ENCODE measurements at places on chromosomes 13 and 19.

DNA sequence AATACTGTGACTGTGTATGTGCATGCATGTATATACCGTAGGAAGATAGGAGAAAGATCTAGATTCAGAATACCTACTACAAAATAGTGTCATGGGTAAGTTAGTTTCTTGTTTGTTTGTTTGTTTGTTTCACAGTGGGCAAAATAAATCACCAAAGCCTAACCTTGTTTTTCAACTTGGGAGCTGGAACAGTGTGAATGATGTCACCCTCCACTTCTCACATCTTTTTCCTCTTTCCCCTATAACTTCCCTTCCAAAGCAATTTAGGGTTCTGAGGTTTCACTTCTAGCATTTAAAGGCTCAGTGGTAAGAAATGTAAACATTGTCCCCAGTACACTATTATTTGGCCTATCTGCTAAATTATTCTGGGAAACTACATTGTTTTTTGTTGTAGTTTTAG, 5.4 kb downstream of the KCTD4 start:
- no peak for DNase-seq

GRCh38 chr19:48448563-48448962, 2.8 kb downstream of the GRWD1 start:
- DNase-seq, result no peak

- DNase-seq, result no peak
These were observed 62.1 kb upstream of the FREM2 start for GRCh38 chr13:38624822-38625221.

DNA sequence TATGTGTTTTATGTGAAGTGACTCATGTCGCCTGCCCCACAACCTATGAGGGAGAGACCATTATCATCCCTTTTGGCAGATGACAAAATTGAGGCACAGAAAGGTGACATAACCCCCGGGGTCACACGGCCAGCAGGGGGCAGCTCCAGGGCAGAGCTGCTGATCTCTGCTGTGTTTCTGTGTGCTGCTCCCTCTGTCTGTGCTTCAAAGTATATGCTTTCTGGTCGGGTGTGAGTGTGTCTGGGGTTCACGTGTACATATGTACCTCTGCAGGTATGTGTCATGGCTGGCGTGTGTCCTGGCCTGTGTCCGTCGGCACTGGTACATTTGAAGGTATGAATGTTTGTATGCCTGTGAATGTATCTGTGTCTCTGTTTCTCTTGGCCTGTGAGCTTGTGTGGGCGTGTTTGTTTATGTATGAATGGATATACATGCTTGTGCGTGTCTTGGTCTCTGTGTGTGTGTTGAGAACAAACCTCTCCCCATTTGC, 7.1 kb downstream of the LIPE start:
- no peak for DNase-seq

DNA sequence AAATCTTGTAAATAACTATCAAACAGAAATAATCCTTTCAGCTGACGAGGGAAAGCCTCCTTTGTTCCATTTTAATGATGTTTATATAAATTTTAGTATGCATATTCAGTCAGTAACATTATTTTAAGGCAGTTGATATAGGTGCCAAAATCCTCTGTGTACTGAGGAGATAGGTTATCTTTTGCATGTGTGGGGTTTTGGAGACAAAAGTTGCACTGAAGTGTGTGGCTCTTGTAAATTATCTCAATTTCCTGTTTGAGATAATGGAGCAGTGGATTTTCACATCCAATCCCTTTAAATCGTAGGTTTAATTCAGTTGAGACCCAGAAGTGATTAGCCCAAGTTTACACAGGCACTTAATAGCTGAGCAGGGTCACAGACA, 106.6 kb downstream of the RGCC start:
- DNase-seq, result no peak

GRCh38 chr13:22412452-22412851, 741.6 kb downstream of the FGF9 start:
- no peak for DNase-seq

GRCh38 chr19:55373306-55373992, 3.2 kb upstream of the TMEM190 start:
- DNase-seq, result no peak

- DNase-seq, result no peak
These were observed 10.9 kb upstream of the VWA8 start for GRCh38 chr13:41971848-41972247.

DNA sequence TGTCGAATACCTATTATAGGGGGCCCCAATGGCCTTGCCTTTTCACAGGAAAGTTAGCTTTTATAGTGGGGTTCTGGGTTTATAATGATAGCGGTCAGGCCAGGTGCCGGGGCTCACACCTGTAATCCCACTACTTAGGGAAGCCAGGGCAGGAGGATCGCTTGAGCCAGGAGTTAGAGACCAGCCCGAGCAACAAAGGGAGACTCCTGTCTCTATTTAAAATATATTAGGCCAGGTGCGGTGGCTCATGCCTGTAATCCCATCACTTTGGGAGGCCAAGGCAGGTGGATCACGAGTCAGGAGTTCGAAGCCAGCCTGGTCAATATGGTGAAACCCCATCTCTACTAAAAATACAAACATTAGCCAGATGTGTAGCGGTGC, 7.3 kb downstream of the RPS11 start:
- DNase-seq, result no peak

DNA sequence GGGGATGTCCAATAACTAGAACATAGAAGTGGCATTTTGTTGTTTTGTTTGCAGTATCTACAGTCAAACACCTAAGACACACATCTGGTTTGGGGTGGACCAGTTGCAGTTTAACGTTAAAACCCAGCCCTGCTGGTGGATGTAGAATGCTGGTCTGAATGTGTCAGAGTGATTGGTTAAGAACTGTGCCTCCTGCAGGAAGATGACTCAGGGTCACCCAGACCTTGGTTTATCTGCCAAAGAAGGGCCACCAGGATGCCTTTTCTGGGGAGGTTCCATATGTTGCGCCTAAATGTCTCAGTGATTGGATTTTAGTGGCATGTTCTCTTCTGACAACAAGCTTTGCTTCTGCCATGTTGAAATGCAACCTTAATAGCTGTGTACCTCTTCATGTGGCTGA, 23.1 kb downstream of the ZNF536 start:
- DNase-seq, result no peak

DNA sequence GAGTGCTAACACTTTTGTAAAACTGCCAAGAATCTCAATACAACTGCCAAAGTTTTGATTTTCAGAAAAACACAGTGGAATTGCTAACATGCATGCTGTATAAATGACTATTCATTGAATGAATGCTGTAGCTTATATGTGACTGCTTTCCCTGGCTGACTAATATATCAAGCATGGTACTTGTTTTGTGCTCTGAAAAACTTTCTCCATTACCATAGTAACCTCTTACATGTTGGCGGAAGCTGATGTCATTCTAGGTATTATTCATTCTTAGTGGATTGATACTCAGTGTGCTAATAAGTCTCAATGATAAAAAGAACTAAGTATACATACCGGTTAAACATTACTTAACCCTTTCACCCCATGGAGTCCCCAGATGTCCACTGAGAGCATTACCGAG, 166.1 kb upstream of the MYO16 start:
- no peak for DNase-seq
